AG09309 (cell line): ENCODE measurements at places on chromosomes 16 and 17.

GRCh38 chr16:71734511-71734910 lies 10.0 kb upstream of the PHLPP2 start:
- no peak for DNase-seq

DNA sequence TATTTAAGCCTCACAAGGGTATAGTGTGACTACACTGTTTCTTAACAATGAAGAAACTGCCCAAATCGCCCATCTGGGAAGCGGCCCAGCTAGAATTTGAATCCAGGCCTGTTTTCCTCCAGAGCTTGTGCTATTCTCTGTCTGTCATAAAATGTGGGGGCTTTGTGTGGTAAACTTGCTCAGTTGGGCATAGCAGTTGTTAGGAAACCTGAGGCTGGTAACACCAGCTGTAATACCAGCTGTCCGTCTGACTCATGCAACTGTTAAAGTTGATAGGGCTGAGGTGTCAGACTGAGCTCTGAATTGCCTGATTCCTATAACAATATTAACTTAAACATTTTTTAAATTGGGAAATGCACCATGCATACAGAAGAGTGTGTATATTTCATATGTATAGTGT lies 9.3 kb downstream of the NOD2 start:
- DNase-seq: no peak

- DNase-seq: no peak
Measured at GRCh38 chr16:88363239-88363891, 19.4 kb upstream of the ZNF469 start.

DNA sequence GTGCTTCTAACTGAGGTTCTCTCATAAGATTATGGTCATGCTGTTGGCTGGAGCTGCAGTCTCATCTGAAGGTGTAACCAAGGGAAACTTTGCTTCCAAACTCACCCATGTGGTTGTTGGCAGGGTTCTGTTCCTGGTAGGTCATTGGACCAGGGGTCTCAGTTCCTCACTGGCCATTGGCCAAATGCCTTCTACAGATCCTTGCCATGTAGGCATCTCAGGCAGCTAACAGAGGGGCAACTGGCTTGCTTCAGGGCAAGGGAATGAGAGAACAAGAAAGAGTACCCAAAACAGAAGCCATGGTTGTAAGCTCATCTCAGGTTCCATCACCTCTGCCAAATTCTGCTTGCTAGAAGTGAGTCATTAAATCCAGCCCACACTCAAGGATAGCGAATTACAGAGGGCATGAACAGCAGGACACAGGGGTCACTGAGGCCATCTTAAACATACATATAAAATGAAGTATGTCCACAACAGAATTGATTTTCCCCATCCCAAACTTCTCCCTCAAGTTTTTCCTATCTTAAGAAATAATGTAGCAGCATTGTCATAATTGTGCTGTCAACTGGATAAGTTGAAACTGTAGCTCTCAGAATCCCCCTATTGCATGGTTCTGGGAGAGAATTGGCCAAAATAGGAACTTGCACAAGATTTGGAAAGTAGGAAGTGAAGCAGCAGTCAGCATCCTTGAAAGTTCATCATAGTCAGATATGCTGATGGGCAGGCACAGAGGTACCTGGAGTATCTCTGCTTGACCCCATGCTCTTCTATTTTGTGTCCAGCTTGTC lies 42.4 kb upstream of the CES5A start:
- DNase-seq: no peak

GRCh38 chr17:53630638-53631037 lies 192.1 kb upstream of the KIF2B start:
- no peak for DNase-seq

DNA sequence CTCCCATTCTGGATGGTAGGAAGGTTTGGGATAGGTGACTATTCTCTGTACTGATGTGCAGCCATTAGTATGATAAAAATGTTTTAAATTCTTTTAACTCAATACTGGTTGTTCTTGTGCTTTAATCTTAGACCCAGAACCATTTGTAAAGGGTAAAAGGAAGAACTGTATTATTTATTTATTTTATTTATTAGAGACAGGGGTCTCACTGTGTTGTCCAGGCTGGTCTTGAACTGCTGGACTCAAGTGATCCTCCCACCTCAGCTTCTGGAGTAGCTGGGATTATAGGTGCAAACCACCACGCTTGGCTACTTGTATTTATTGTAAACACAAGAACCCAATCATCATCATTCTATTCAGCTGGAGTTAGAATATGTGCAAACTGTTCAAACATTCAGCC lies 2.2 kb upstream of the MOSMO start:
- DNase-seq: no peak

DNA sequence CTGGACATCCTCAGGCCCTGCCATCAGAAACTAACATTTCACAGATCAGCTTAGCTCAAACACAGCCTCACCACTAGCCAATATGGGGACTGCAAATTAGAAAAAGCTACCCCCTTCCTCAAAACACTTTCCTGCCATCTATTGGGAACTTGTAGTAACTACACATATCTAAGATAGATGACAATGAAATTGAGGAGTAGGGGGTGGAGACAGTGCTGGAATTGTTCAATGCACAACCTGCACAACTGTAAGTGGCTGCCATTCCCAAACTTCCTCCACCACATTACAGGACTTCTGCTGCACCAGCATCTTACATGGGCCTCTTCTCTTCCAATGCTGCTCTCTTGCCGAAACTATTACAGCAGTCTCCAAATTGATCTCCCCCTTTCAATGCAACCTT lies 21.9 kb downstream of the AIPL1 start:
- peak; percentile 10 for DNase-seq
